ENCODE measurements at places on chromosomes 3 and 15.

DNA sequence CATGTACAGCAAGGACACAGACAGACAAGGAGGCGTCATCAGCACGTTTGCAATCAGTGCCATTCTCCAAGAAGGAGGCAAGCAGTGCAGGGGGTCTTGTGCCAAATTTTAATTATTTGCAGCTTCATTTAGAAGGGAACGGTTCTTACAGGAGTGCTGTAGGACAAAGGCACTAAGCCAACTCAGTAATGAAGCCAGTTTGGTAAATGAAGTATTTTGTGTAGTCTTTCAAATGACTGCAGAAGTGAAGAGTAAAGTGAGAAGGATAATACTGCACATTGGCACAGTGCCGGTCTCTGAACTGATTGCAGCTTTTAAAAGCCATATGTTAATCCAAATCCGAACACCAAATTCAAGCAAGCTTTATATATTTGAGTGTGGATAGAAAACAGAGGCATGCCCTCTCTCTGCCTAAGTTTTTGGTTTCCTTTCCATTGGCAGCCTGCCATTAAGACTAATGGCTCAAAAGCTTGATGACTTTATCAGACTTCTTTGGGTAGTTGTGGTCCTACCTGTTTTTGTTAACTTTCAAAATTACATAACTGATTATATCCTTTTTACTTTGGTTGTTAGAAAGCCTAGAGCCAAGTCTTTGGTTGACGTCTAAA is 101.3 kb downstream of the SENP2 start:
- DNase-seq, result no peak

DNA sequence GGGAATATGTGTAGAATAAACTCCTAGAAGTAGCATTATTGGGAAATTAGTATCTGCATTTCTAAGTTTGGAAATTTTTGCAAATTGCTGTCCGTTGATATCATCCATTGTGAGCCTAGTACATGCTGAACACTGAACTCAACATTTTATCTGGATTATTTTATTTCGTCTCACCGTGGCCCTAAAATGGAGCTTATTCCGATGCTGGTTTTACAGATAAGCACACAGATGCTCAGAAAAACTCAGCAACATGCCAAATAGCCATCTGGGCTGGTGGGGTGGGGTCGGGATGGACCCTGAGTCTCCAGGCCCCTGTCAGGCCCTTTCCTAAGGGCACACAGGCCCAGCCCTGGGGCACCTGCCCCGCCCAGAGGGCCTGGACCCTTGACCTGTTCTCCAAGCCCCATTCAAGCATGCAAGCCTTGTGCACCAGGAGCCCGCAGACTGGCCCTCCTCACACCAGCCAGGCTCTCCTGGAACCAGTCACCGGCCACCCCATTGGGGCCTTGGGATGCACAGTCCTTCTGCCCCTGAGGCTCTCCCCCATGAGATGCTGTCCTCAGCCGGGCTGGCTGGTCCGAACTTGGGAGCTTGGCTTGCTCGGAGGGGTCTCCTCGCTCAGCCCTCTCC is 20.7 kb upstream of the KLF13 start:
- DNase-seq, result no peak

DNA sequence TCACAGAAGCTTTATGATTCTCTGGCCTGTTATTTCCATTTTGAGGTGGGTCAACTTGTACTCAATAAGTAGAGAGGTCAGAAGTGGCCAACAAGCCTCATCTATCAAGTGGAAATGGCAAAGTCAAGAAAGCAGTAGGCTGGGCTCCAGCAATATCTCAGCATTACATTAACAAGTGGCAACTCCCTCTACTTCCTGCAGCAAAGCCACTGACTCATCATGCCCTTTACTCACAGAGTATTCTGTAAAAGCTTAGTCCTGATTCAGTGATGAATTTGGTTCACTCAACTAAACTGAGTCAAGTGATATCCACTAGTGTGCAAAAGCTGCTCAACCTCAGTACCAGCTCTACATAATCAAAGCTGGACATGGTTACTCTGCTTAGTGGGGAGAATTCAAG is 954.6 kb downstream of the EPHA3 start:
- DNase-seq, result no peak

DNA sequence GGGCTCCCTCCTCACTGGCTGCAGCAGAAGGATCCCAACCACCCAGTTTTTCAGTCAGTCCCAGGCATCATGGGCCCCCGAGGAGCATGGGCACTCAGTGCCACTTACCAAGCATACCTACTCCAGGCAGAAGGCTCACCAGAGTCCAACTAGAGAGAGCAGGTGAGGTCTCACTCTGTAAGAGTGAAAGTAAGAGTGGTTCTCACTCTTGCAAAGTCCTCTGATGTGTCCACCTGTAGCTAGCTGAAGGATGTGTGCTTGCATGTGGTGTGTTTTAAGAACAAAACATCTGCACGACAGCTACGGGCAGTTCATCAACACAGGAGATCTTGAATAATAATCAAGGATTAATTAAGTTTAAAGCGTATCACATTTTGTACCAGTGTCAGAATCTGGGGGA is 49.7 kb downstream of the CCK start:
- peak; percentile 76 for DNase-seq

DNA sequence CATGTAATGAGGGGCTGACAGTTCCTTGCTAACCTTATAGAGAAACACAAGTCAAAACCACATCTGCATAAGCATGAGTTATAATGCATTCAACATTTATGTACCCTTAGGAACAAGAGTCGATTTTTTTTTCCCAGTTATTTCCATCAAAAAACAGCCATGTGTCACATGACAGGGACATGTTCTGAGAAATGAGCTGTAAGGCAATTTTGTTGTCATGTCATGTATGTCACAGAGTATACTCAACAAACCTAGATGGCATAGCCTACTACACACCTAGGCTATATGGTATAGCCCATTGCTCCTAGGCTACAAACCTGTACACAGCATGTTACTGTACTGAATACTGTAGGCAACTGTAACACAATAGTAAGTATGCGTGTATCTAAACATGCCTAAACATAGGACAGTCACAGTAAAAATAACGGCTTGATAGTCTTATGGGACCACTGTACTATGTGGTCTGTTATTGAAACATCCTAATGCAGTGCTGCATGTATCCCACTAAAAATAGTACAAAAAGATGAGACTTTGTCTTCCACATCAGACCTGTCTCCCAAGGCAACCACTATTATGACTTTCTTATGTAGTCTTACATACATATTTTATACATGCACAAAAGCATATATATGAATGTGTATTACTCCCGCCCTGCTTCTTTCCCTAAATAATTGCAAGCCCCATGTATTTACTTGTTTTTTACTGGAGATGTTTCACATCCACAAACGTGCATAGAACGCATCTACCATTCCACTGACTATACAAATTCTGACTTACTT is 34.9 kb downstream of the LINS1 start:
- DNase-seq, result no peak

- DNase-seq, result no peak
Observed at GRCh38 chr3:57154470-57155309, 10.5 kb downstream of the IL17RD start.

DNA sequence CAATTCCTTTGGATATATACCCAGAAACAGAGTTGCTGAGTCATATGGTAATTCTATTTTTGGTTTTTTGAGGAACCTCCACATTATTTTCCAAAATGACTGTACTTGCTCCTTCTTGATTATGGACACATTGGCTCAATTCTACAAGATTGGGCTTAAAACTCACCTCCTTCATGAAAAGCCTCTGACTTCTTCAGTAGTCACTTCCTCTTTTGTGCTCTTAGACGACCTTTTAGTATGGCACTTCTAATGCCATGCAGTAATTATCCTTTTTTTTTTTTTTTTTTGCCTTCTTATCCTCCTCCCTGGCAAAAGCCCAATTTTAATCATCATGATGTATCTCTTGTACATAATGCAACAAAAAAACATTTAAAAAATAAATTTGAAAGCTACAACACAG is 33.0 kb upstream of the ABHD17C start:
- no peak for DNase-seq

- DNase-seq, result peak; percentile 35
Observed at GRCh38 chr3:852033-852432, 240.8 kb upstream of the CNTN6 start.

- DNase-seq, result no peak
Observed at GRCh38 chr3:110783541-110783940, 288.1 kb upstream of the NECTIN3 start.

DNA sequence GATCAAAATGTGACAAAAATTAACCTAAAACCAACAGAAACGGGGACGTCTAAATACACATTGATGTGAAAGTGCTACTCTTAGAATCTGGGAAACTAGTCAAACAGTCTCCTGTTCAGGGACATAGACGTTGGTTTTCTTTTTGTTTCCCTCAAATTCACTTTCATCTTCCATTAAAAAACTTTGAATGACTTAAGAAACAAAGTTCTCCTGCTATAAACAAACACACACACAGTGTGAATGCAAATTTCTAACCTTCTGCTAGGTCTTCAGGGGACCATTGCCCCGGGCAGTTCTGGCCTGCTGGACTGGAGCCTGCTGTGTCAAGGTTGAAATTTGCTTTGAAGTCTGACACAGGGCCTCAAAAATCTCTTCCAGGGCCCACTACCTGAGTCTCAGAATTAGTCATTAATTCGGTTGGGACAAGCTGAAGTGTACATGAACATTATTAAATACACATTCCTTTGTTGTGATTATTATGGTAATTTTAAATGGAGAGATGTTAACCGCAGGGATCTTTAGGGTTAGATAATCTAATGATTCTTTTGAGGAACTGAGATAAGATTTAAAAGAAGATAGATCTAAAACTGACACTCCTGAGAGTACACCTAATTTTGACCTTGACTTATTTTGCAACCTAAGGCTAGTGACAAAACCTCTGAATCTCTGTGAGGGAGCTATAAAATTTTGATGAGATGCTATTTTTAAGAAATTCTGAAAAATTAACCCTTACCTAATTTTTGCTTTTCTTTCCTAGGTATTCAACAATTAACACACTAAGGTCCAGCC is 1260.4 kb downstream of the ROBO1 start:
- no peak for DNase-seq

DNA sequence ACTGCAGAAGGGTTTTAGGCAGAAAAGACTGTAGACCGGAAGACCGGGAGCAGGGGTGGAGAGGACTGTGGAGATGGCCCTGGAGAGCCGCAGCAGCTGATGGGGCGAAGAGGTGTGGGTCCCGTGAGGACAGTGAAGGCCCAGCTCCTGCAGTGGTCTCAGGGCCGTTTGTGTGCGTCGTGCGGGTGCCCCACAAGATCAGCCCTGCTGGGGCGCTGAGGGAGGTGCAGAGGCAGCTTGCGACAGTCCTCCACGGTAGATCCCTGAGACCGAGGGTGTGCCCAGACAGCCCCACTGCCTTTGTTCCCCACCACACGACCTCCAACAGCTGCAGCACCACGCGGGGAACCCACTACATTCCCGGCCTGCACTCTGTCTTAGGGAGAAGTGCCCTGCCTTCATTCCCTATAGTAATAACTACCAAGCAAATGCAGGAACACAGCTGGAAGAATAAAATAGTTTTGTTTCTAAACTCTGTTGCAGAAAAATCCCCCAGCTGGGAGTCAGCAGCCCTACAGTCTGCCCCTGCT is 19.0 kb upstream of the CRABP1 start:
- DNase-seq, result no peak

GRCh38 chr3:72458375-72458774 is 389.9 kb downstream of the SHQ1 start:
- no peak for DNase-seq
